CD4-positive, alpha-beta T cell treated with Interleukin-2 at 100 ng/mL for 4 hours (primary cell): ENCODE measurements at places on chromosomes 2 and 18.
A peak's percentile ranks its signal among the peaks of the same experiment; 100 is the strongest.

GRCh38 chr18:54102123-54102522, 122.3 kb downstream of the MBD2 start:
- no peak for DNase-seq

- no peak for DNase-seq
Observed at GRCh38 chr18:41459656-41460055, 495.4 kb upstream of the PIK3C3 start.

DNA sequence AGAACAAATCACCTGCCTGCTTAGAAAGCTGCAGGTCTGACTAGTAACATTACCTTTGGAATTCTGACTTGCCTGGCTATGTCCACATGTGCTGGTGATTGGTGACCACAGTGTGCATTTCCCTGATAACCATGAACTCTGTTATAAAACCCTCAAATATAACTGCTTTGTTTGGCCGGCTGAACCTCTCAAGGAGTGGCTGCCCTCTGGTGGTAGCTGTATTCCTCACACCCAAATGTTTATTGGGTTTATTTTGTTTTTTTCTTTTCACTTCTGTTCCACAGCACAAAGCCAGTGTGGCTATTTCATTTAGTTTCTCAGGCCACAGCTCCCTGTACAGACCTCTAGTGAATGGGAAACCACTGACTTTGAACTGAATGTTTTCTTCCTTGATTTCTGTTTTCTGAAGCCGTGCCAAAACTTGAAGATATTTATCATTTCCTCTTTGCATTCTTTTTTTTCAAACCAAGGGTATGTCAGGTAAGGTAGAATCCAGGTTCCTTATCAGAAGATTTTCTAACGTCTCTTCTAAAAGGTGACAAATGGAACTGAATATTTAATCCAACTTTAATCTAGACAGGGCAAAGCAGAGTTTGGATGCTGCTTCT, 549.0 kb upstream of the VRK2 start:
- DNase-seq, result peak; percentile 11

DNA sequence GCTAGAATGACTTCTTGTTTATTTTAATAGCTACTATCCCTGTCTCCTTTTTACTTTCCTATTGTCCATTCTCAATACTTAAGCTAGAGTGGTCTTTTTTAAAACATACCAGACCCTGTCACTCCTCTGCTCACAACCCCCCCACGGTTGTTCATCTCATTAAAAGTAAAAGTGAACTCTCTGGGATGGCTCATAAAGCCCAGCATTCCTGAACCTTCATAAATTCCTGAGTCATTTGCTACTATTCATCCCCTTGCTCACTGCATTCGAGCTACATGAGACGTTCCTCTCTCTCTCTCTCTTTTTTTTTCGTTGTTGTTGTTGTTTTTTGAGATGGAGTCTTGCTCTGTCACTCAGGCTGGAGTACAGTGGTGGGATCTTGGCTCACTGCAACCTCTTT, 148.7 kb upstream of the DSEL start:
- no peak for DNase-seq

GRCh38 chr2:158774681-158775080, 20.4 kb upstream of the DAPL1 start:
- DNase-seq, result no peak

- DNase-seq, result no peak
Observed at GRCh38 chr2:213476641-213477040, 192.4 kb downstream of the SPAG16 start.

GRCh38 chr2:223674998-223675609, 72.9 kb upstream of the SCG2 start:
- no peak for DNase-seq

GRCh38 chr2:188659656-188660406, 314.3 kb upstream of the COL3A1 start:
- DNase-seq, result no peak

- no peak for DNase-seq
Observed at GRCh38 chr2:238817891-238818290, 30.0 kb upstream of the TWIST2 start.

- DNase-seq, result no peak
Observed at GRCh38 chr2:127581050-127581345, 45.5 kb downstream of the MYO7B start.

GRCh38 chr2:15517793-15518192, 43.3 kb downstream of the NBAS start:
- DNase-seq, result no peak

DNA sequence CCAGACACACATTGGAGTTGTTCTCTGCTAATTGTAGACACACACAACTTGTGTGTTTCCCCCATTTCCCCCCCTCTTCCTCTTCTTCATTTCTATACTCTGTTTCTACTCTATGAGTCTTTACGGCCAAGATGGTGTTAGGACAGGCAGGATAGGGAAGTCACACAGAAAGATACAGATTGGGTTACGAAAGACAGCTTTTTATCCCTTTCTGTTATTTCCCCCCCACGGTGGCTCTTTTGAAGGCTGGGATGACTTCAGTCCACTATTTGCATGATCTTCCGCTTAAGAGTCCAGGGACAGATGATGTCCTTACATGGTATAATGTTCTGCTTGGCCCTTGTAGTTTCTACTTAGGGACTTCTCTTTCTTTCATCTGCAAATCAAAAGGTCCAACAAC, 1.6 kb upstream of the EMILIN2 start:
- no peak for DNase-seq

- no peak for DNase-seq
Observed at GRCh38 chr18:76532875-76533274, 37.8 kb upstream of the ZNF516 start.

GRCh38 chr2:11925295-11926066, 179.0 kb downstream of the LPIN1 start:
- no peak for DNase-seq

- DNase-seq, result no peak
Observed at GRCh38 chr2:108073415-108074072, 87.2 kb downstream of the SLC5A7 start.

GRCh38 chr2:17583646-17584045, 43.1 kb downstream of the VSNL1 start:
- DNase-seq, result no peak

- DNase-seq, result no peak
Observed at GRCh38 chr2:179487010-179487731, 222.5 kb upstream of the SESTD1 start.

GRCh38 chr2:3377279-3377611, 373 bp downstream of the EIPR1 start:
- DNase-seq, result peak; percentile 50

DNA sequence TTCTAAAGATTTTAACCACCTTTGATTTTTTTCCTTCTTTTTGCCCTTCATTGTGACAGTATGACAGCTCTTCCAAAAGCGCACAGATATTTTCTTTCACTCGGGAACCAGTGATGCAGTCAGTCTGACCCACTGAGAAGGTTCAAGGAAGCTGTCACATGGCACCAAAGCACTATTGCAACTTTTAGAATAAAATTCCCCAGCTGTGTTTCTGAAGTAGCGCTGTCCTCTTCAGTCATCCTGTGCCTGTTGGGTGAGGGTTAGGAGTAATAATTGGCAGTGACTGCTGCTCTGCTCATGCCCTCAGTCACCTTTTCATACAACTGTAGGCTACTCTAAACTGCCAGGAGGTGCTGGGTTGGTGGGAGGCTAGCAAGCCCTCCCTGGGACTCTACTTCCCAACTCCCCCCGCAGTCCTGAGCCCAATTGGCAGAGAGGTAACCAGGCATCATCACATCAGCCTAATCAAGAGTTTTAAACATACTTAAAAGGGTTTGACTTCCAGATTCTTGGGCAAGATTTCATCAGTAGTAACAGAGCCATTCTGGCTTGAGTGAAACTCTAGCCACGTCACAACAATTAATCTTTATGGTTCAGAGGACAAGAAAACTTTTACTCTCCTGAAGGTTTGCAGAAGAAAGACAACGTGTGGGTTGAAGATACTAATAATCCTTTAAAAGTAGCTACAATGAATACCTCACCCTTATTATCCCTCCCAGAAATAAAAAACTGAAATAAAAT, 473.3 kb downstream of the FBXO15 start:
- no peak for DNase-seq

DNA sequence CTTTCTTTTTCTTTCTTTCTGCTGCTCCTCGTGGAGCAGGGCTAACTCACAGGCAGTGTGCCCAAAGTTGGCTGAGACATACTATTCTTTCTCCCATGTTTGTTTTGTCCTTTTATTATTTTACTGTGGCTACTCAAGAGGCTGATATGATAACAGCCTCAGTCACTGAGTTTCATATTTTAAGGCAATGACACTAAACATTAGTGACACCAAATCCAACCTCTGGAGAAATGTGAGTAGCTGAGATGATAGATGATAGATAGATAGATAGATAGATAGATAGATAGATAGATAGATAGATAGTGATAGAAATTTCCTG, 45.8 kb upstream of the GLS start:
- DNase-seq, result no peak

GRCh38 chr2:33134086-33134771, 187.5 kb downstream of the LTBP1 start:
- no peak for DNase-seq

DNA sequence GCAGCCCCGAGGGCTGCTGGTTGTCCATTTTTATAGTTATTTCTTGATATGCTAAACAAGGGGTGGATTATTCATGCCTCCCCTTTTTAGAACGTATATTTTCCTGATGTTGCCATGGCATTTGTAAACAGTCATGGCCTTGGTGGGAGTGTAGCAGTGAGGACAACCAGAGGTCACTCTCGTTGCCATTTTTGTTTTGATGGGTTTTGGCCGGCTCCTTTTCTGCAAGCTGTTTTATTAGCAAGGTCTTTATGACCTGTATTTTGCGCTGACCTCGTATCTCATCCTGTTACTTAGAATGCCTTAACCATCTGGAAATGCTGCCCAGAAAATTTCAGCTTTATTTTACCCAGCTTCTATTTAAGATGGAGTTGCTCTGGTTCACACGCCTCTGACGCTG, 825.8 kb upstream of the CDH2 start:
- no peak for DNase-seq

DNA sequence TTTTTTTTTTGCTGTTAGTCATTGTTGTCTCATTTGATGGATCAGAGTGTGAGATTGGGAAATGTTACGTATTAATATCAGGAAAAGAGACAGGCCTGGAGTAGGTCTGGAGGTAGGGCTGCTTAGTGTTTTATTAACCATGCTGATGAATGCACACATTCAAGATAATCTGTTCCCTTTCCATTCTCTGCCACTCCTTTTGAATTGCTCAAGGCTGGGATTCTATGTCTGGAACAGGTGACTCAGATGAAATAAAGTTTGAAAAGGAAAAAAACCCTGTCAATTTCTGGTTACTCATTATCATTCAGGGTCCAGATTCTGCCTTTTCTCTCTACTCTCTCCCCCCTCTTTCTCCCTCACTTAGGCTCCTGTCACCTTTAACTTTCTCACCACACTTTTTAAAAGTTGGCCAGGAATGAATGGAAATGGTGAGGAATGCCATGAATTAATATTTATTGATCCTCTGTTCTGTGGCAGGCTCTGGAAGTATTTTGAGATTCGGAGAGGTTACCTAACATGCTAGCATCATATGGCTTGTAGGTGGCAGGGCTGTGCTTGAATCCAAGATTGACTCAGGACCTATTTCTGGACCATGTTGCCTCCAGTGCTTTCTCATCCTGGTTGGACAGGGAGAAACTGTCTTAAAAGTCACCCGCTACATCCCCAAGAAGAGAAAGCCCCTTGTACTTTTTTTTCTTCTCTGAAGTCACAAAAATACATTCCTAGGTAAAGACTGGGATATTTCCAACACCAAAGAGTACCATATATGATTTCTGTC, 40.2 kb downstream of the MAP4K4 start:
- no peak for DNase-seq

GRCh38 chr2:239991689-239992314, 33.3 kb downstream of the NDUFA10 start:
- peak; percentile 57 for DNase-seq

- DNase-seq, result no peak
Observed at GRCh38 chr18:1037776-1038175, 133.1 kb downstream of the ADCYAP1 start.

GRCh38 chr2:202142540-202142939, 69.5 kb downstream of the KIAA2012 start:
- no peak for DNase-seq

- DNase-seq, result no peak
Observed at GRCh38 chr2:20988905-20989304, 55.0 kb downstream of the APOB start.

- no peak for DNase-seq
Observed at GRCh38 chr2:7355781-7356180, 438.6 kb downstream of the RNF144A start.

GRCh38 chr2:158923641-158924040, 44.8 kb upstream of the TANC1 start:
- DNase-seq, result no peak

GRCh38 chr2:208266553-208266893, 468 bp downstream of the PIKFYVE start:
- DNase-seq, result peak; percentile 8

DNA sequence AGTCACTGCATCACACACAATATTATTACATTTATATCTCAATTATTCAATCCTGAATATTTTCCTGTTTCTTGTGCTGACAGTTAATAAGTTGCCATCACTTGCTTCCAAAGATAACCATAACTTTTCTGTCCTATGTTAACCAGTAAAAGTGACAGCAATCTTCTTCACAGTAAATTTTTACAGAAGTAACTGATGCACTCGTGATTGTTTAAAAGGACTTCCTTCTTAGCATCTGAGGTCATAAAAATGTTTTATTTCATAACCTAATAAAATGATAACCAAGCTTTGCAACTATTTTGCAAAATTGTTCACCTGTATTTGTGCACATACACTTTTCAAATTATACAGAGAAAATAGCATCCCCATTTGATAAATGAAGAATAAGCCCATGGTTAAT, 20.6 kb upstream of the ANKRD62 start:
- DNase-seq, result no peak

- no peak for DNase-seq
Observed at GRCh38 chr2:221649051-221649775, 77.1 kb upstream of the EPHA4 start.

GRCh38 chr2:161414042-161415033, 1.8 kb upstream of the TBR1 start:
- no peak for DNase-seq

DNA sequence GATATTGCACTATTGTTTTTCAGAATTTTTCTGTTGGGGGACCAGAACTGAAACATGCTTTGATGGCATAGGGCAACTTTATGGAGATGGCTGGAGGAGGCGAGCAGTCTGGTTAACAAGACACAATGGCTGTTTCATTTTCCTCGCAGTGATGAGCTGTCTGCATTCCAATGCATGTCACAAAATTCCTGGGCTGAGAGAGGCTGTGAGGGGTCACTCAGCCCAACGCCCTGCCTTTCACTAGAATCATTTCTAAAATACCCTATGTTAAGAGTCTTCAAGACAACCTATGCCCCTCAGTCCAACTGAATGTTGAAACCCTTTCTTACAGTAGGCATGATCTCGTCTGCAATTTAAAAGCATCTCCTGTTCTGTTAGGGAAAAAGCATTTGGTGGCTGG, 1090.0 kb downstream of the BCL11A start:
- DNase-seq, result no peak

DNA sequence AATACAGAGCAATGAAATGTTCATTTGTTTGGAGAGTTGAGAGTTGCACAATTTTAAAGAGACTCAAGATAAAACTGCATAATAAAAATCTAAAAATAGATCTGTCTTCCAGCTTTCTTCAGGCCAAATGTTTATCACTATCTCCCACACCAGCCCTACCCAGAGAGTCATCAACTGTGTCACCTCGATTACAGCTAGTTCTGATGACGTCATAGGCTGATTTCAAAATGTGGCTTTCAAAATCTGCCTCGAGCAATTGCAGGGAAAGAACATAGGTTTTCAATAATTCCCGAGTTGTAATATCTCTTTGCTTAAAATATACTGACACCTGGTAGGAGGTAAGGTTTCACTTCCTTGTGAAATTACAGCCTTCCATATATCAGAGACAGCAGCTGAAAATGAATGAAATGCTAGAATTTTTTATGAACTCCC, 677.6 kb upstream of the ID2 start:
- peak; percentile 7 for DNase-seq

- no peak for DNase-seq
Observed at GRCh38 chr18:69567813-69568488, 167.3 kb downstream of the DOK6 start.
